ENCODE measurements at places on chromosomes 16 and 17.

- DNase-seq: no peak
Measured at GRCh38 chr17:47291242-47291873, 32.4 kb upstream of the EFCAB13 start.

DNA sequence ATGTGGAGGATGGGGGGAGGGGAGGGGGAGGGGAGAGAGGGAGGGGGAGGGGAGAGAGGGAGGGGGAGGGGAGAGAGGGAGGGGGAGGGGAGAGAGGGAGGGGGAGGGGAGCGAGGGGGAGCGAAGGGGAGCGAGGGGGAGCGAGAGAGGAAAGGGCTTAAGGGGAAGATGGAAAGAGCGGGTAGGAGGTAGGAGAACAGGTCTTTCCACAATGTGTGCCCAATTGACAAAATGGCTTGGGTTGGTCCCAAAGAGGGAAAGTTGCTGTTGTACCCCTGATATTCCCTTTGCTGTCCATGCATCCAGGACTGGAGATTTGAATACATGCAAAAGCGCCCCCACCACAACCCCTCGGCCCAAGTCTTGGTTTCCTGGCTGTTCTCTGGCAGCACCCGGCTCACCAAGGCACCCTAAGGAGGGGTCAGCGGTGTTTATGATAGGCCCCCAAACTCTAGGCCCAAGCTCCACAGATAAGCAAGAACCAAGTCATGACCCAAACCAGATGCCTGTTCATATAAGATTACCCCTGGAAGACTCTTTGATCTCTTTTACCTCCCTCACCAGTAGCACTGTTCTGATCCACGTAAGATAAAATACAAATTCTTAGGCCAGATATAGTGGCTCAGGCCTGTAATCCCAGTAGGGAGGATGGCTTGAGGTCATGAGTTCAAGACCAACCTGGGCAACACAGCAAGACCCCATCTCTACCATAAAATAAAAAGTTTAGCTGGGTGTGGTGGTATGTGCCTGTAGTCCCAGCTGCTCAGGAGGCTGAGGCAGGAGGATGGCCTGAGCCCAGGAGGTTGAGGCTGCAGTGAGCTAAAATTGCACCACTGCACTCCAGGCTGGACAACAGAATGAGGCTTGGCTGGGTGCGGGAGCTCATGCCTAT is 119.6 kb downstream of the ZFHX3 start:
- DNase-seq: no peak

DNA sequence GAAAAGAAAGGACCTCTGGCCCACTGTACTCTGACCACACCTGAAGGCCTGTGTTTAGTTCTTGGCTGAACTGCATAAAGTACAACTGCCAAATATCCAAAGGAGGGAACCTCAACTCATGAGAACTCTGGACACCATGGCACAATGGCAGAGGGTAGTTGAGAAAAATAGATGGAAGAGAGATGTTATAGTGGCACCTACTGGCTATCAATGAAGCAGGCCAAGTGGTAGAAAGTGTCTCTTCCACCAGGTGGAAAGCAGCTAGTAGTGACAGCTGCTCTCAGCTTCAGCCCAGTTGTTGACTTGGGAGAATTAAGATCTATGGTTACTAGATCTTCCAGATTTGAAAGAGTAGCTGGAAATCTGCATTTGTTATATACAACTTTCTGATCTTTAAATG is 3.2 kb downstream of the MED31 start:
- DNase-seq: no peak

DNA sequence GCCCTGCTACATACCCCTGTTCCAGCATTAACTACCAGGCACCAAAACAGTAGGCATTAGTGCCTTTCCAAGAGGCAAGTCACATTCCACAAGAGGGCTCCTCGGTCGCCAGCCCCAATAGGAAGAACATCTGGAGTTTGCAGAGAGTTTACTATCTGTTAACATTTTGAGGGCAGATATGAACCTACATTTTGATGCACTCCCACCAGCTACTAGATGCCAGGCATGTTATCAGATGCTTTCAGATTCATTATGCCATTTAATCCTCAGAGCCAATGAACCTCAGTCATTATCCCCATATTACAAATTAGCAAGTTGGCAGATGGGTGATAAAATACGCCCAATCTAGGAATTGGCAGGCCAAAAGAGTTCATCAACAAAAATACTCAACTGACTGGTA is 4.2 kb upstream of the CMTM2 start:
- DNase-seq: no peak

- DNase-seq: no peak
Measured at GRCh38 chr16:56615353-56615752, 7.0 kb downstream of the MT2A start.

DNA sequence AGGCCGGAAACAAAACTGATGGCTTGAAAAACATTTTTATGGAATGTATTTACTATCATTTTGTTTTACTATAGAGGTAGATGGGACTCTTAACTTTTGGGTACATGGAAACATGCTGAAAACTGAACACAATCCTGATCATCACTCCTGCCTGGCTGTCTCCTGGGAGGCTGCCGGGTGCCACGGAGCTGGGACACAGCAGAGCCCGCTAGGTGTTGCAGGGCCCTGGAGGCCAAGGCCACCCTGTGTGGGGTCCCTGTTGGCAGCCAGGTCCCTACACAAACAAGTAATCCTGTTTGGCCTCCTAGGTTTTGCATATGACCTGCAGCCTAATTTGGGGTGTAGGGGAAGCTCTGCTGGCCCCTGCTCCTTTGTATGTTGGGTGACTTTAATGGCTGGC is 17.5 kb downstream of the PLD6 start:
- no peak for DNase-seq

DNA sequence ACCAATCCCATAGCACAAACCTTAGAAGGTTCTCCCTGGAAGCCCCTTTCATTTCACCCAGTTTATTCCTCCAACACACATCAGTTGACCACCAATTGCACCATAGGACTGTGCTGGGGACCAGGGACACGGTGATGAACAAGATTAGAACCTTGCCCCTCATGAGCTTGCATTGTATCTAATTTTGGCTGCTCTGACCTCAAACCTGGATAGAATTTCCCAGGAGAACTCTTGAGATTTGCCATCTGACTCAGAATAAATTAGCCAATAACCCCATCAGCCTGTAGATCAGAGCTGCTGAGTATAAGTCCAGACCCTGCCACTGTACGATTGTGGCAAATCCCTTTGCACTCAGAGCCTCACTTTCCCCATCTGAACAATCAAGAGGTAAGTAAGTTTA is 52.1 kb downstream of the CDH11 start:
- DNase-seq: no peak

DNA sequence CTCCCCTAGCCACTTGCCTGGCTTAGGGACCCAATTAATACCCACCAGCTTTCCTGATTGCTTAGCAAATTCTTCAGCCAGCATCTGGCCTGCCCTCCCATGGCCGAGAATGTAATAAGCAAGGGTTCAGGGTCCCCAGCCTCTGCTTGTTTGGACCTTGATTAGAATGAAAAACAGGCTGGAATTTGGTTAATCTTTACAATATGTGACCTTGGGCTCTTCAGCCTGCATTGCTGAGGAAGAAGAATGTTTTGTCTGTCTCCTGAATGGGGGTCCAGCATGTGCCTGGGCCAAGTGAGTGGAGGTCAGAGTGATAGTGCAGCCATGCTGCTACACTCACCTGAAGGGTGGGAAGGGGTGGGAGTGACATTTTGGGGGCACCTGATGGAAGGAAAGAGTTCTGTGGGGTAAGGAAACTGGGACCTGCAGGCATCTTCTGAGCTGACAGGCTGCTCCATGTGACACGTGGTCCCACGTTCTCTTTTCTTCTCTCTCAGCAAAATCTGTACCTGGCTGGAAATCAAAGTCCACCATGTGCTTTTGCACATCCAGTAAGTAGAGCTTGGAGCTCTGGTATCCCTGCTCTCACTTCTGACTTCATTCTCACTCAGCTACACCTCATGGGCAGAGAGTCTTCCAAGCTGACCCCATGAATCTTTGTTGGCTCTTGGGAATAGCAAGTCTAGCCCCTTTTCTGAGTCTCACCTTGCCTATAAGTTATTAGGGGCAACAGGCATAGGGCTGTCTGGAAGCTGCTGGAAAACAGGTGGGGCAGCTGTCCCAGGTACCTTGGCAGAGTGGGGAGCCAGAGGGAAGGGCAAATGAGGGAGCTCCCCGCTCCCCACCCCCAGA is 5.3 kb downstream of the TMEM106A start:
- DNase-seq: no peak

- no peak for DNase-seq
Measured at GRCh38 chr16:667780-668518, at the start of gene RHOT2. Gene RHOT2, plus strand, starts transcription at chr16:668132. Its CDS starts 68 bp downstream, at chr16:668200.

DNA sequence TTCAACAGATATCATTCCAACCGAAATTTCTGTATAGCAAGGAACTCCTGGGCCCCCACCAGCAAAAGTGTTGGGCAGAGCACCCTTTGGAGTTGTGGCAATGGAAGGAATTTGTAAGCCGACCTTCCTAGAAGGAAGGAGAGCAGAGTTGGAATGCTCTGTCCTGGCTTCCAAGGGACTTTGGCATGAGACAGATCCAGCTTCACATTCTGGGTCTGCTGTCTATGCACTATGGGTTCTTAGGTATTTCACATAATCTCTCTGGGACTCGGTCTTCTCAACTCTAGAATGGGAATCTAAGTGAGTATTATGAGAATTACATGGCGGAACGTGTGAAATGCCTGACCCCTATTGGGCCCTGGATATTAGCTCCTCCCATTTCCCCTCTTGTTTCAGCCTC is 63.2 kb upstream of the MARCHF10 start:
- DNase-seq: no peak
